Mammary epithelial cell (primary cell): ENCODE measurements at places on chromosomes 1 and 21. TPM values are rescaled to one million over a fixed set of nuclear protein-coding genes. Genes with fewer than 3 reads are reported as not detected.

Gene PADI2
- polyA plus RNA-seq = 0.97 TPM

Gene VHLL
- polyA plus RNA-seq = not detected

Gene CDC20
- 215 TPM for polyA plus RNA-seq

Gene OPTC
- not detected for polyA plus RNA-seq

Gene FCRL5
- not detected for polyA plus RNA-seq

Gene RNF223
- polyA plus RNA-seq = 0.06 TPM

Gene GBP6
- polyA plus RNA-seq = 4.6 TPM

Gene FCRLB
- 0.93 TPM for polyA plus RNA-seq

Gene SPRR1B
- polyA plus RNA-seq = 168 TPM

Gene PADI1
- polyA plus RNA-seq = 0.32 TPM

Gene GALE
- 98.7 TPM for polyA plus RNA-seq

Gene OR13G1
- not detected for polyA plus RNA-seq
